IPS DF 19.7 (cell line): ENCODE measurements at places on chromosomes 16 and 17.

- no peak for DNase-seq
Measured at GRCh38 chr17:59353936-59354755, 22.7 kb downstream of the YPEL2 start.

GRCh38 chr16:70152578-70153302 is 20.8 kb upstream of the CLEC18C start:
- DNase-seq: no peak

DNA sequence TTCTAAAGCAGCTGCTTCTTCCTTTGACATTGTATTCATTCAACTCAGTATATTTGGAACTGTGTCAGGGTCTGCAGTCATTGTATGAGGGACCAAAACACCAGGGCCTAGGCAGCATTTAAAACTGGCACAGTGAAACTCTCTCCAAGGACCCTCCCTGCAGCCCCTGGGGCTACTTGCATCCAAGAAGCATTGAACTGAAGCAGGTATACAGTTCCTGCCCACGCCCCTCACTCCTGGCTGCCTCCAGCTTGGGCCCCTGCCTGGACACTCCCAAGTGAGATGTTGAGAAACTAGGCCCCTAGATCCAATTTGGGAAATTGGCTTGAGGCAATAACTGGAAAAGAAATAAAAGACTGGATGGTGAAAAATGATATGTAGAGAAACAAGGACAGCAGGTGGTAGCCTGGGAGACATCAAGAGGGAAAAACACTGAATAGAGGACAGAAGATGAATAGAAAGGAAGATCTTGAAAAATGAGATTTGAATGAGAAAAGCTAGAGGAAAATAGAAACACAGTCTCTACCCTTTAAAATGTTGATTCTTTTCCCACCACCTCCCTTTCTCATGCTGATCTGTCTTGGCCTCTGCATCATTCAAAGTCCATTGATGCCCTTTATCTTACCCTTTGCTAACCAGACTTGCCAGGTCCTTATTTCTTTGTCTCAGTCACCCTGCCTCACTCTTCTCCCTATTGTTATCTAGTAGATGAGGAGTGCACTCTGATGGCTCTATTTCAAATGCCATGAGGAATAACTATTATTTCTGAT is 368.8 kb upstream of the CDH8 start:
- peak; percentile 54 for DNase-seq

- no peak for DNase-seq
Measured at GRCh38 chr17:8664456-8665126, 34.1 kb upstream of the MYH10 start.
